ENCODE measurements at places on chromosomes 2 and 18. TPM values are rescaled to one million over a fixed set of nuclear protein-coding genes. Genes with fewer than 3 reads are reported as not detected.

Gene RAD51AP2
- 0.02 TPM for polyA plus RNA-seq

Gene TBR1
- not detected for polyA plus RNA-seq

Gene MLPH
- 22.1 TPM for polyA plus RNA-seq

Gene EFHD1
- polyA plus RNA-seq: 28.5 TPM

Gene TMEM17
- 0.73 TPM for polyA plus RNA-seq

Gene LHCGR
- not detected for polyA plus RNA-seq

Gene IL18R1
- 4.9 TPM for polyA plus RNA-seq

- H3K4me1 ChIP-seq: no peaks in the 10 kb centered on the region
- H3K27ac ChIP-seq: no peak overlapping the region
Observed at GRCh38 chr2:96608469-96609455, 29.4 kb downstream of the KANSL3 start.

- H3K27ac ChIP-seq: no peak overlapping the region
- peak; percentile 46 for DNase-seq
- H3K27me3 ChIP-seq: no peaks in the 10 kb centered on the region
- H3K4me3 ChIP-seq: no peak overlapping the region
- H3K4me1 ChIP-seq: no peaks in the 10 kb centered on the region
Observed at GRCh38 chr18:11040823-11041656, 108.3 kb downstream of the PIEZO2 start.

DNA sequence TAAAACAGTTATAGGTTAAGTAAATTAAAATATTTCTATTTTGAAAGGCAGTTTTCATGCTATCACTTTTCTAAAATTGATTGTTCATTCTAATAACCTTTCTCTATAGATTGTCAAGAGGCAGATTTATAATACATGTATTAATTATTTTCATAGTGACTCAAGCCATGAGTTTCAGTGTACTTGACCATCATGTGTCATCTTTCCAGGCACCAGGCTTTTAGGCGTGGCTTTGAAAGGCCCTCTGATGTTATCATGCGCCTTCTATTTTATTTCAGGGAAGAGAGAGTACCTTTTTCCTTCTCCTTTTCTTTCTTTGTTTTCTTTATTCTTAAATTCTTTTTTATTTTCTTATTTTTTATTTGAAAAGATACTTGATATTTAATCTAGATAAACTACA is 128.3 kb upstream of the ETAA1 start:
- no peaks in the 10 kb centered on the region for H3K4me1 ChIP-seq
- no peak for DNase-seq
- H3K4me3 ChIP-seq: no peak overlapping the region
- no peaks in the 10 kb centered on the region for H3K36me3 ChIP-seq

GRCh38 chr18:80252136-80252535 is 4.8 kb upstream of the PARD6G start:
- H3K4me1 ChIP-seq: peaks cover 3% of the 10 kb centered on the region
- H3K4me3 ChIP-seq: no peak overlapping the region
- no peaks in the 10 kb centered on the region for H3K36me3 ChIP-seq
- no peak overlapping the region for H3K27ac ChIP-seq
- no peaks in the 10 kb centered on the region for H3K27me3 ChIP-seq

- no peaks in the 10 kb centered on the region for H3K27me3 ChIP-seq
- no peak overlapping the region for H3K4me3 ChIP-seq
- no peaks in the 10 kb centered on the region for H3K4me1 ChIP-seq
Observed at GRCh38 chr18:75088021-75088506, 120.9 kb downstream of the PTGR3 start.

DNA sequence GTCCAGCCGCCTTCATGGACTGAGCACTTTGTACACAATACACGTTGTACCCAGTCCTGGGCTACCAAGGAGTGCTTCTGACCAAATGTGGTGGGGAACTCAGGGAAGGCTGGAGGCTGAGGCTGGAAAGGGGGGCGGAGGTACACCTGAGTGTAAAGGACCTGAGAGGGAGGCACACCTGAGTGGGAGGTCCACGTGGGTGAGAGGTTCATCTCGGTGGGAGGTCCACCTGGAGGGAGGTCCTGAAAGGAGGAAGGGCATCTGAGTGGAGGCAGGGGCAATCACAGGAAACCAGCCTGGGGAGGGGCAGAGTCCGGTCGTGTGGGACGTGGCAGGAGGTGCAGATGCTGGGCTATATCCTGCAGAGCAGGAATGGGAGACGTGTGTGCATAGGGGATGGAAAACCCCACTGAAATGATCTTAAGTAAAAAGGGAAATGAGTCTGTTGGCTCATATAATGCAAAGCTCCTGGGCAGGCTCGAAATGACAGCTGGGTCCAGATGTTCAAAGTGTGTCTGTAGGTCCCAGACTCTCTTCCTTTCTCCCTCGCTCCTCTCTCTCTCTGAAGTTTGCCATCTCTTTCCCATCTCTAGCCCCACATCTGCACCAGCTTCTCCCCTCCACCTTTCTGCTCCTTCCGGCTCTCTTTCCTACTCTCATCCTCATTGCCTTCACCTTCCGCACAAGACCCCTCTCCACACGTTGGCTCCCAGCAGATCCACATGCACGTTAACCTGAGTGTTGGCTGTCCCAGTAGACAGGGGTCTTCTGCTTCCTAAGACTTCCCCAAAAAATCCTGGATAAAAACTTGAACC is 137.7 kb downstream of the PXDN start:
- no peak for DNase-seq
- H3K27me3 ChIP-seq: no peaks in the 10 kb centered on the region
- H3K4me3 ChIP-seq: no peak overlapping the region
- H3K4me1 ChIP-seq: no peaks in the 10 kb centered on the region

DNA sequence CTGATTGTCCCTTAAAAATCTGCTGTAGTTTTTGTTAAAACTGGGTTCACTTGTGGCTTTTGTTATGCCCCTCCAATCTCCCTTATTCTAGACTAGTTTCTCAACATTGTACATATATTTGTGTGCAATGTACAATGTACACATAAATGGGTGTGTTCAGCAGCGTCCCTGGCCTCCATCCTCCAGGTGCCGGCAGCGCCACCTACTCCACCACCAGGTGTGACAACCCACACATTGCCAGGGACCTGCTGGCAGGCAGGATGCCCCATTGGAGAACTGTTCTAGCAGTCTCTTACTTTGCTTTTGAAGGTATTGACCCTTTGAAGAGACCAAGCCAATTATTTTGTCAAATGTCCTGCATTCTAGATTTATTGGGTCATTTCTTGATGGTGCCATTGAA is 75.4 kb downstream of the SH3RF3 start:
- no peak overlapping the region for H3K27ac ChIP-seq
- H3K4me1 ChIP-seq: no peaks in the 10 kb centered on the region
- H3K27me3 ChIP-seq: no peaks in the 10 kb centered on the region
- H3K4me3 ChIP-seq: no peak overlapping the region
- no peak for DNase-seq

DNA sequence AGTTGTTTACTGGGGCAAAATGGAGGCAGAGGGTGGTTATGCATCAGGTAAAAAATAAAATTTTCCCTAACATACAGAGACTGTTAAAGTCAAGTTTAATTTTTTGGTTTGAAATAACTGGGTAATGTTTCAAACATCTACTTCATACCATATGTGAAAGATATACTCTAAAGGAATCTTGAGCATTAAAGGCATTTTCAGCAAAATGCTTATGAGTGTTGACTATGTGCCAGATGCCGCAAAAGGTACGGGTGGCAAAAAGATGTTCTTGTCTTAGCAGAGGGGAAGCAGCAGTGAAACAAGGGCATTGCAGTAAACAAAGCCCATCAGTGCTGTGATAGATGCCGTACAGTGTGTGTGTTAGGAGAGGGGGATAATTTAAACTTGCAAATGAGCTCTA is 263.1 kb upstream of the ID2 start:
- no peak for DNase-seq
- H3K27ac ChIP-seq: no peak overlapping the region
- H3K4me3 ChIP-seq: no peak overlapping the region
- no peaks in the 10 kb centered on the region for H3K27me3 ChIP-seq

Data from liver (tissue), 10 donors.